Activated naive CD8-positive, alpha-beta T cell treated with anti-CD3 and anti-CD28 coated beads for 36 hours (primary cell): ENCODE measurements at places on chromosomes 1 and 21.

DNA sequence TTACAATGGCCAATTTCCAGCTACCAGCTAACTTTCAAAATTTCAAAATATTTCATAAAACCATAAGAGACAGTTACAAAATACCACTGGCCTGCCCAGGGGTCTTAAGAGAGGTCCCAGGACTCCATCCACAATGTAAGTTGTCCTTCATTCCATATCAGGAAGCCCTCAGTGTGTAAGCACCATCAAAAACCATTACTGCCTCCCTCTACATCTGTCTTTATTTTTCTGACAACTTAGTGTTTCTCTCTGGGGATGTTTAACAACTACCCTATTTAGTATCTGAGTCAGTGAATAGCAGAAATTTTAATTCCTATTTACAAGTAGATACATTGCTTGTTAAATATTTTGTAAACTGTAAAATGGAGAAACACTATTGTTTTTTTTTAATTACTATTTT lies 339.3 kb upstream of the ADAMTS5 start:
- H3K4me1 ChIP-seq: no peaks in the 10 kb centered on the region
- H3K4me3 ChIP-seq: no peak overlapping the region
- H3K36me3 ChIP-seq: no peaks in the 10 kb centered on the region
- no peaks in the 10 kb centered on the region for H3K27me3 ChIP-seq

DNA sequence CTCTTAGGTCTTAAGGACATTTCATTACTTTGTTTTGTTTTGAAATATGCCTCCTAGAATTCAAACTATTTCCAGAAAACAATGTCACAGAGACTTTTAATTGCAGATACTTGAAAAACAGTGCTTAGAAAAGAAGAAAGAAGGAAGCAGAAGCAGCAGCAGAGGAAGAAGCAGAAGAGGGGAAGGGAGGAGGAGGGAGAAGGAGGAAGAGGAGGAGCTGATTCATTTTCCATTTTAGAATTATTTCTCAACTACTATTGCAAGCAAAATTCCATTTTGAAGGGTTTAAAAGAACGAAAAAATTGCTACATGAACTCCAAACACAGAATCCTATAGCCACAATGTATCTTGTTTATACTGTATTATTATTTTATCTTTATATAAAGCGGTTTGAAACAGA lies 13.9 kb downstream of the RC3H1 start:
- no peaks in the 10 kb centered on the region for H3K27me3 ChIP-seq
- H3K4me3 ChIP-seq: no peak overlapping the region
- H3K27ac ChIP-seq: no peak overlapping the region
- H3K4me1 ChIP-seq: peaks cover 21% of the 10 kb centered on the region

GRCh38 chr1:214801191-214801590 lies 198.2 kb downstream of the CENPF start:
- H3K4me3 ChIP-seq: no peak overlapping the region
- H3K27ac ChIP-seq: no peak overlapping the region

DNA sequence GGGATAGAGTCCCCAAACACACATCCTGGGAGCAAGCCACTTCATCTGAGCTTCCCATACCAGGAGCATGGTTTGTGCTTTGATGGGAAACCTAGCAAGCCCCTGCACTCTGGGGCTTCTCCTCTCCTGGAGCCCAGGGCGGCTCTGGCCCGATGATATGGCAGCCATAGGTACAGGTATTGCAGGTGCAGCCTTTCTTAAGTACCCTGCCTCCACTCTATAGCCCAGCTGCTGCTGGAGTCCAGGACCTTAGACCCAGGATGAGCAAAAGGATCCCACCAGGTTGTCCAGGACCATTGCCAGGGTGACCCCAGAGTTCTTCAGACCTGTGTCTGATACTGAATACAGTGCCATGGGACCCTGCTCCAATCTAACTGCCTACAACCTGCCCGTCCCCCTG lies 4.2 kb downstream of the C1orf226 start:
- no peaks in the 10 kb centered on the region for H3K36me3 ChIP-seq
- DNase-seq: no peak
- H3K4me3 ChIP-seq: no peak overlapping the region

- H3K36me3 ChIP-seq: no peaks in the 10 kb centered on the region
- H3K27me3 ChIP-seq: peaks cover 71% of the 10 kb centered on the region
- H3K4me1 ChIP-seq: no peaks in the 10 kb centered on the region
- DNase-seq: no peak
Observed at GRCh38 chr1:22606161-22606560, 30.3 kb upstream of the C1QA start.

DNA sequence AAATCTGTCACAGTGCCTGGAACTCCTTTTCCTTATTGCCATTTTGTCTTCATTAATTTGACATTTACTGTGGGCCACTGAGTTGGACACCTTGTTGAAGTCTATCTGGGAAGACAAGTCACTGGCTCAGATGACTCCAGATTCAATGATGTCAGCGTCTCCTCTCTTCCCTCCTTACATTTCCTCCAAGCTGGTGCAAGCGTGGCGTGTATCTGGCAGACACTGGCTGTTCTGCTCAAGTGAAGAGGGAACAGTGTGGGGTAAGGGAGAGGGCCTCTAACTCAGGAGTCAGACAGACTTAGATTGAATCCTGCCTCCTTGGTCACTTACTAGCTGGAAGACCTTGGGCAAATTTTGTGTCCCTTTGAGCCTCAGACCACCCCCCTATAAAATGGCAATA lies 8.7 kb upstream of the ZNF691 start:
- DNase-seq: no peak
- no peak overlapping the region for H3K4me3 ChIP-seq
- H3K27me3 ChIP-seq: no peaks in the 10 kb centered on the region
- peaks cover 4% of the 10 kb centered on the region for H3K36me3 ChIP-seq
- no peak overlapping the region for H3K27ac ChIP-seq

GRCh38 chr1:214331827-214332423 lies 51.0 kb downstream of the SMYD2 start:
- peaks cover 10% of the 10 kb centered on the region for H3K4me1 ChIP-seq
- no peak overlapping the region for H3K27ac ChIP-seq
- no peak overlapping the region for H3K4me3 ChIP-seq
- peak; percentile 54 for DNase-seq
- H3K27me3 ChIP-seq: no peaks in the 10 kb centered on the region
